ENCODE measurements at places on chromosomes 12 and 14.

GRCh38 chr12:49225576-49226166, 36.8 kb upstream of the TUBA1A start:
- DNase-seq = peak; percentile 54

DNA sequence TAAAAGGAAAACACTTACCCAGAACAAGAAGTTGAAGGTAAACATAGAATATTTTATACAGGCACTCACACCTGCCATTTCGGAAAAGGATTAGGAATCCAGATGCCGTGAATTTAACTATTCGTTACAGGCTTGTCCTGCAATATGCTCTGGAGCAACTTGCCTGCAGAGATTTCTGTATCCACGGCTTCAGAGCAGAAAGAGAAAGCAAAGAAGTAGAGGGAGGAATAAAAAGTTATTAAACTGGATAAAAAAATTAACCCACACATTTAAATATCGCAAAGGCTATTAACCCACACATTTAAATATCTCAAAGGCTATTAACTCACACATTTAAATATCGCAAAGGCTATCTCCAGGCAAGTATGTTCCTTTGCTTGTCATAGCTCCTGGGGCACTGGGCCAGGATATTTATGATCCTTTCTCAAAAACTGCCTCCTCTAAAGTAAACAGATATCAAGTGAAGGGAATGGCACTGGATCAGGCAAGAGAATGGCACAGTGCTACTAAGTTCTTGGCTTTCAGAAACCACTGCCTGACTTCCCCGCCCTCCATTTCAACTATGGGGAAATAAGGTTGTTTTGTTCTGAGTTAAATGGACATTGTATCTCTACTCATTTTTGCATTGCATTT, at the start of gene TSPAN8:
TSS of gene TSPAN8 (minus strand) at position 399 of the 633 bp plus-strand sequence. CDS start at position 78, 321 bp downstream.
- no peak for DNase-seq

- peak; percentile 96 for DNase-seq
Observed at GRCh38 chr12:91140026-91140931, 29.0 kb upstream of the LUM start.

- DNase-seq = peak; percentile 73
Observed at GRCh38 chr12:12686925-12687324, 9.1 kb downstream of the GPR19 start.

DNA sequence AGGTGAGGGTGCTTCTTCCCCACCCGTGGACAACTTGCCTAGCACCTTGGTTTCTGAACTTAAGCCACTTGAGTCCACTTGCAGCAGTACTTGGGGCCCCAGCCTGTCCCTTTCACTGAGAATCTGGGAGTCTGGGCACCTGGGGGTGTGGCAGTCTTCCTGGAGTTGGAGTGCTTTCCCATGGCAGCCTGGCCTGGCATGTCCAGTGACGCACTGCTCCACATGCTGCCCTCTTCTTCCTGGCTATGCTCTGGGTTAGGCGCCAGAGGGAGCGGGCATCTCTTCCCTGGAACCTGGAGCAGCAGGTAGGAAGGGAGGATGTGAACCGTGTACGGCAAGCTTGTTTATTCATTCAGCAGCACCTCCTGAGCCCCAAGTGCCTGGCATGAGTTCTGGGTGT, 76.4 kb downstream of the PAPOLA start:
- no peak for DNase-seq

- DNase-seq = no peak
Observed at GRCh38 chr12:46892034-46892705, 66.4 kb upstream of the SLC38A4 start.

DNA sequence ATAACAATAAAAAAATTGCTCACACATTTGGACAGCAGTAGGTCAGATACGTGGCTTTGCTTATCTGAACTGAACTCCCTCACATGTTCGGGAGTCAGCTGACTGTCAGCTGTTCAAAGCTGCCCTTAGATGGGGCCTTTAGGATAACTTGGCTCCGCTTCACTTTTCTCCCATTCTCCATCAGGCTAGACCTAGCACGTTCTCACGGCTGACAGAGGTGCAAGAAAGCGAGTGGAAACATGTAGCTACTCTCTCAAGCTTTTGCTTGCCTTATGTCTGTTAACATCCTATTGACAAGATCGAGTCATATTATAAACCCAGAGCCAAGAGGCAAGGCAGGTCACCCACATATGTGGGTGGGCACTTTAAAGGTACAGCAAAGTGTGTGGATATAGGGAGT, 112.0 kb upstream of the PDZRN4 start:
- no peak for DNase-seq

DNA sequence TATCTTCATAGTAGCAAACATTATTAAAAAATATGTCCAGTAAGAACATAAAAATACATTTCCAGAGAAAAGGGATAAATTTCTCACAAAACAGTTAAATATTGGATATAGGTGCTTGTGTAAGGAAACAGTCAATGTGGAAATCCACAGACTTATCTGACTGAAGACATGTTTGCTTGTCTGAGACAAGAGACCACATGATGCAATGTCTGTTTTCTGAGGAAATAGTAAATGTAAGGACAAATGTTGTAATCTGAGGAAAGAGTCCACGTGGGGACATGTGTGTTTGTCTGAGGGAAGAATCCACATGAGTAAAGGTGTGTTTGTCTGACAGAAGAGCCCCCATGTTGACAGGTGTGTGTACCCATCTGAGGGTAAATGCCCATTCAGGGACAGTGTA, 1093.2 kb downstream of the TMEM121 start:
- DNase-seq = no peak

DNA sequence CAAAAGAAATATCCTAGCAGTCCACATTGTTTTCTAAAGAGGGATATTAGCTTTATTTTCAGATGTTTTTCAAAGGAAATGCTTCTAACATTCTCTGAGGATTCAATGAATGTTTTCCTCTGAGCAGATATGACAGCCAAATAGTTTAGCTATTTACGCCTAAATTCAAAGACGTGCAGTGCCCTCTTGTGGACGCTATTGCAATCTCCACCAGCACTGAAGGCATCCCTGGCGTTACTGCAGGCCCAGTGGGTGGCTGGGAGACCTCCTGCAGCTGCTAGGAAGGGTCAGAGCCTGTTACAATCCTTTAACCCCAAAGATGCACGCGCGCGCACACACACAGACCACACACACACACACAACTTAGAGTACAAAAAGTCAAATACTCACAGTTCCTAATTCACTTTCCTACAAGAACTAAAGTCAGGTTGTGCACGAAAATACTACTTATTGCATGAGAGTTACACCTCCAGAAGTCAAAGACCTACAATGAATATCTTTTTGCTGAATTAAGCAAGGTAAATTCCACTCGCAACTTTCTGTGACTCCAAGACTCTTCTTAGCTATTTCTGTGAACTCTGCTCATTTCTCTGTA, 589.3 kb upstream of the TMEM132C start:
- DNase-seq = peak; percentile 88

DNA sequence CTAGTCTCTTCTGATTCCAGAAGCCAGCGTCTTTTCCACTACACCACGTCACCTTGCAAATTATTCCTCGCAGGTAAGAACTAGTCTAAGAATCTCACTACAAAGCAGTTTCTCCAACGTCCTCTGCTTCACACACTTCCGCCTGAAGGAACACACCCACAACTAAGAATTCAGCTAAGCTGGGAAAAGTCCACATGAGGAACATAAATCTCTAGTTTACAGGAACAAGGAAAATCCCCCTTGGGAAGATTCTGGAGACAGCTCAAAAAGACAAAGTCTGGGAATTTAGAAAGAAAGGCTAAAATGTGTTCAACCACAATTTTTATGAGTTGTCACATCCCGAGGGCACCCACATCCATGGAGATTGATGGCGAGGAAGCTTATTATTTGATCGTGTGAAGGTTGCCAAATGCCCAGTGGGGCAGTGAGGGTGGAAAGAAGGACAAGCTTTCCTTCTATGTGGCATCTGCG, 780.2 kb upstream of the TBX3 start:
- DNase-seq = peak; percentile 16

GRCh38 chr12:102462386-102462785, 18.0 kb downstream of the IGF1 start:
- no peak for DNase-seq

- peak; percentile 61 for DNase-seq
Observed at GRCh38 chr12:19288603-19289244, 150.6 kb upstream of the AEBP2 start.

GRCh38 chr12:29073631-29074239, 75.3 kb upstream of the FAR2 start:
- DNase-seq = peak; percentile 69

DNA sequence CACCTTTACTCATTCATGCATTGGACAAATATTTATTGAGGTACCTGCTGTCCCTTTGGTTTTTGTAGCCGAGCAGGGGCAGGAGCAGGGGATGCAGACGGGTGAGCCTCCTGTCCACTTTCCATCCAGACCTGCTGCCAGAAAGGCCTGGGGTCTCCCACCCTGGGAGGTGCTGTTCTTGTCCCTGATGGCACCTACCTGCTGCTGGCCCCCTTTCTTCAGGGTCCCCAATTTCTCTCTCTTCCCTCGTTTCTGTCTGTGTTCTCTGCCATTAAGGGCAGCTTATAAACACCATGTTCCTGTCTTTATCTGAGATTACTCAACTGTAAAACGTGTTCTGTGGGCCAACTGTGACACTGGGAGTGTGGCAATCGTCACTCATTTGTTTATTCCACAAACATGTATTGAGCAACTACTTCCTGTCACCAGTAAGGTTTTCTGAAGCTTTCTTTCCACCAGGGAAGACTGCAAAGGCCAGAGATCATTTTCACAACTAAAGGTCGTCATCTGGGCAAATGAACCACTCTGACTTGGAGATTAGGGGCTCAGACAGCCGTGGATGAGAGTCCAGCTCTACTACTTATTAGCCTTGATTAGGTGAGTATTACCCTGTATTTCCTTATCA, at the start of gene HAL:
TSS of gene HAL (minus strand) at position 311 of the 625 bp plus-strand sequence. CDS start 434 bp downstream, outside the sequence.
- DNase-seq = no peak

- DNase-seq = no peak
Observed at GRCh38 chr12:29944269-29945000, 160.7 kb upstream of the TMTC1 start.

DNA sequence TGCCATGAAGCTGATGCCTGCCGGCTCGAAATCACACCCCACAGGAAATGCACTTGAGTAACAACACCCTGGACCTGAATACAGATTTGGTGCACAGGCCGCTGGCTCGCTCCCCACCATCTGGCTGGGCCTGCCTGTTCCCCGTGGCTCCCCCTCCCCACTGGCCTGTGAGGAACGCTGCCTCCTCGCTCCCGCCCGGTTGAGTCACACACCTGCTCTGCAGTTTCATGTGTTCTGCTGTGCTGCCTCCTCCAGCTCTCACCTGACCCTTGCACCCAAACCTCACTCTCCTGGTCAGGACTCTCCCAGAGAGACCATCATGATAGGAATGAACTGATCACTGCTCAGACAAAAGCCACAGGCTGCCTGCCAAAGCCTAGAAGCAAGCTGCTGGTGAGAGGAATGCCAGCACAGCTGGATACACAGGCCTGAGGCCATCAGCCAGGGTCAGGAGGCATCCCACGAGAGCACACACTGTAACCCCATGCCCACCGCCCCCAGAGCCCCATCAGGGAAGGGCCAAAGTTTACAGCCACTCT, 3.8 kb upstream of the SIVA1 start:
- peak; percentile 82 for DNase-seq

GRCh38 chr12:12159988-12160387, 89.2 kb downstream of the BCL2L14 start:
- peak; percentile 61 for DNase-seq

DNA sequence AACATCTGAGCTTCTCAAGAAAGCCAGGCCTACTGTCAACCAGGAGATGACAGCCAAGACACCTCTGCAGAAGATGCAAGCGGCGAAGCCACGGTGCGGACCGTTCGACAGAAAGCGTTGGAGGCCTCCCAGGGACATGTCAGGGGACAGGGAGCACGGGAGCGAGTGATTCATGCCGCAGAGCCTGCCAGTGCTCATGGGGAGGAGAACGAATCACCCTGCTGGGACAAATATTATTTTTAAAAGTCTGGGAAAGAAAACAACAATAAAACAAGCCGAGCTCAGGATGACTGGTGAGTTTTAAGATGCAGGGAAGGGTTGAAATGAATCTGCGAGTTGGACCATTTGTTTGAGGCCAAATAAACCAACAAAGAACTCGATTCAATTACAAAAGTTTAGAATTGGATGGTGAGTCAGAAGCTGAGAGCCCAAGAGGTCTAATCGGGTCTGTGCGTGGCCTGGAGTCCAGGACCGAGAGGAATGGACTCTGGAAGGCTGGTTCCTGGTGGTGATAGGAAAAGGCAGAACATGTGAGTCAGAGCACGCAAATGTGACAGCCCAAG, 91.0 kb downstream of the RBM19 start:
- peak; percentile 69 for DNase-seq

DNA sequence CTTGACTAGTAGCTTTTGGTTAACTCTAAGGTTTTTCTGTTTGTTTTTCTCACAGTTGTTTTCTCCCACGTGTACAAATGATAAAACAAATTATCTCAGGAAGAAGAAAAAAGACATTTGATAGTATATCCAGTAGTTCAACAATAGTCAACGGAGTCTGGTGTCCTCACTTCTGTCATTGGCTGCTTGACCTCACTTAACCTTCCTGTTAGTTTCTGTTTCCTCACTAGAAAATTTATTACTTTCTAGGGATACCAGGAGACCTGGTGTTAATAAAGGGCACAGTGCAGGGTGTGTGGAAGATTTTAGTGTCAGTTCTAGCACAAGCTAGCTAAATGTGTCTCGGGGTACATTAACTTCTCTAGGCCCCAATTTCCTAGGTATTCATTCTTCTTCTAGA, 116.0 kb downstream of the PRKCH start:
- DNase-seq = no peak

GRCh38 chr12:7154901-7155470, 24.8 kb downstream of the CLSTN3 start:
- DNase-seq = peak; percentile 70

- DNase-seq = no peak
Observed at GRCh38 chr12:115638733-115639647, 638.5 kb downstream of the MED13L start.

GRCh38 chr12:43836475-43836989, 651 bp downstream of the TMEM117 start:
- DNase-seq = peak; percentile 39

DNA sequence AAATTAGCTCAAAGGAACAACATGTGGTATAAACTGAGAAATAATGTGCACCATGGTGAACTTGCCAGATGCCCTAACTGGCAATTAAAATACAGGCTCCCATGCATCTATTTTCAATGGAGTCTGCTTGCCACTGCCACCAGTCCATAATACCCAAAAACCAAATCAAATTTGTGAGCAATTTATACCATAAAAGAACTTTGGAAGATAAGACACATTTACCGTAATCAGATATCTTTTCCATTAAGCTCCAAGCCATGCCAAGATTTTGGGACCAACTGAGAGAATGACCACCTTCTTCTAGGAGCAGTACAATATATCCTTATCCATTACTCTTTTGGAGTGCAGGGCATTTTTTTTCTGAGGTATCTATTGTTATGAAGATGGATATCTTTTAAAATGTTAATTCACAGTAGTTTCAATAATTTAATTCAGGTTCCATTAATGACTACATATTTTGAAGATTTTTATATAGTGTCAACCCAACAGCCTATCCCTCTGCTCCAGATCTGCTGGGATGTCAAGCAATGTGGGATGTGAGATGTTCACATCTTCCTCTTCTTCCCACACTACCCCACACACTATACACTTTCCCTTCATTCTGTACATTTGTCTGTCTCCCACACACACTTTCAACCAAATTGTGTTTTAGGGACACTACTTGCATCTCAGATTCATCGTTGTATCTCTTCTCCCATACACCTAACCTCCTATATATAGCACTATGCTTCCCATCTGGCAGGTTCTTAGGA, 53.3 kb downstream of the KIF21A start:
- no peak for DNase-seq

- DNase-seq = peak; percentile 77
Observed at GRCh38 chr12:1594006-1594260, 448 bp downstream of the FBXL14 start.
